WERI-Rb-1 (cell line): ENCODE measurements at places on chromosomes 12 and 14.

- no peak for DNase-seq
These were observed 22.2 kb downstream of the MANSC1 start for GRCh38 chr12:12327802-12328201.

DNA sequence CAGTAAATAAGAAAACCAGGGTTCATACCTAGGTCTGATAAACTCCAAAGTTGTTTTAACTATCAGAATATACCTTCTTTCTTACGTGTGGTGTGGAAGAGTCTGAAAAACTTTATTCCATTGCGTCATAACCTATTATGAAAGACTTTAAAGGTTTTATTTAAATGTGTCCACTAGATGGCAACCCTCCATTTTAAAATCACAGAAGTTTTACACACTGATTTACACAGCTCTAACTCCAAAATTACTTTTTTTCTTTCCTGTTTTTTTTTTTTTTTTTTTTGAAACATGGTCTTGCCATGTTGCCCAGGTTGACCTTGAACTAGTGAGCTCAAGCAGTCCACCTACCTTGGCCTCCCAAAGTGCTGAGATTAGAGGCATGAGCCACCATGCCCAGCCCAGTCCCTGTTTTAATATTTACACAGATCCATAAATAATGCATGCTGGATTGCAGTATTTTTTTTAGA lies 17.3 kb upstream of the TMPRSS12 start:
- no peak for DNase-seq

DNA sequence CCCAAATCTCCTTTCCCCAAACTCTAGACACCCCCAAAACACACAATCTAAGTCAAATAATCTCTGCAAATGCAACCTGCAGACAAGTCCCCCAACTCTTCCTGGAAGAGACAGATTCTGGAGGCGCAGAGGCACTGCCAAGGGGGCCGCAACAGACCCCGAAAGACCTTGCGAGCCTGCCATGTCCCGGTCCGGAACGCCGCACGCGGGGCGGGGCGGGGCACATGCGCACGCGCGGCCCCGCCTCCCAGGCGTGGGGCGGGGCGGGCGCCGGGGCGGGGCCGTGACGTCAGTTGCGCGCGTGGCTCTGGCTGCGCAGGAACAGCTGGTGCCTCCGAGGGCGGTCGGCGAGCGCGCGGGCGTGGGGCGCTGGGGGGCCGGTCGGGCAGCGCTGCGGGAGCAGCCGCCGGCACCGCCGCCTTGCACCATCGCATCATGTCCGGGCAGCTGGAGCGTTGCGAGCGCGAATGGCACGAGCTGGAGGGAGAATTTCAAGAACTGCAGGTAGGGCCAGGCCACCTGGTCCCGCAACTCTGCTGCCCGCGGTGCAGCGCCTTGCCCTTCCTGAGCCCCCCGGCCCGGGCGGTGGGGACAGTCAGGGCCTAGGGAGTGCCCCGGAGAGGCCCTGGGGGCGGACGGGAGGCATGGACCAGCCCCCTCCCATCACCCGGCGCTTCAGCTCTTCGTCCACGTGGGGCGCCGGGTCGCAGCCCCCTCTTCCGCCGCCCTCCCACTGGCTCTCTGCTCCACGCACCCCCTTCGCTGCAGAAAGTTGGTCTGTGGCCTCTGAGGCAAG lies at the start of gene TMEM120B:
TSS of gene TMEM120B (plus strand) at position 292 of the 796 bp plus-strand sequence. CDS start at position 436, 144 bp downstream.
- DNase-seq = peak; percentile 83

GRCh38 chr14:89576145-89576927 lies 159.3 kb upstream of the FOXN3 start:
- DNase-seq = peak; percentile 45

DNA sequence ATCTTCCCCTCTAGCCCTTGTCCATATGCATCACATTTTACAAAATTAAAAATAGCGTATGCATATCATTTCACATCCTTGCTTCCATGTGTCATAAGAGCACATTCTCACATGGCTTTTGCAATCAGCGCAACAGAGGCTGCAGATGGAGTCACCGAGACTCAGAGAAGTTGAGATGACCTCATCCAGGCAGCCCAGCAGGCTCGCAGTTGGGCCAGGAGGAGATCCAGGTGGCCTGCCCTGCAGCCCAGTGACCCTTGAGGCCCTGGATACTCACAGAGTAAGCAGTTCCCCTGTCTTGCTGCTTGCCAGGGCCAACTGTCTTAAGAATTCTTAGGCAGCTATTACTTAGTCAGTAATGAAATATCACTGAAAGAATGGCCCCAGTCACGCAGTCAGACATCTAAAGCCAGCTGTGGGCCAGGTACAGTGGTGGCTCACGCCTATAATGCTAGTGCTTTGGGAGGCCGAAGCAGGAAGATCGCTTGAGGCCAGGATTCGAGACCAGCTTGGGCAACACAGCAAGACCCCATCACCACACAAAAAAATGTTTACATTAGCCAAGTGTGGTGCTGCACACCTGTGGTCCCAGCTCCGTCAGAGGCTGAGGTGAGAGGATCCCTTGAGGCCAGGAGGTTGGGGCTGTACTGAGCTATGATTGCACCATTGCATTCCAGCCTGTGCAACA lies 9.1 kb downstream of the CAMKK2 start:
- DNase-seq = peak; percentile 45

DNA sequence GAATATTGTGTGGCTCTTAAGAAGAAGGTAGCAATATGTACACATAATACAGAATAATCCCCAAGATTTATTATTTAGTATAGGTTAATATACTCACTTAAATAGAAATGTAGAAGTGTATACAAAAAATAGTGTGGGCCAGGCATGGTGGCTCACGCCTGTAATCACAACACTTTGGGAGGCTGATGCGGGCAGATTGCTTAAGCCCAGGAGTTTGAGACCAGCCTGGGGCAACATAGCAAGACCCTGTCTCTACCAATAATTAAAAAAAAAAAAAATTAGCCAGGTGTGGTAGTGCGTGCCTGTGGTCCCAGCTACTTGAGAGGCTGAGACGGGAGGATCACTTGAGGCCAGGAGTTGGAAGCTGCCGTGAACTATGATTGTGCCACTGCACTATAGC lies 15.3 kb upstream of the HVCN1 start:
- no peak for DNase-seq

DNA sequence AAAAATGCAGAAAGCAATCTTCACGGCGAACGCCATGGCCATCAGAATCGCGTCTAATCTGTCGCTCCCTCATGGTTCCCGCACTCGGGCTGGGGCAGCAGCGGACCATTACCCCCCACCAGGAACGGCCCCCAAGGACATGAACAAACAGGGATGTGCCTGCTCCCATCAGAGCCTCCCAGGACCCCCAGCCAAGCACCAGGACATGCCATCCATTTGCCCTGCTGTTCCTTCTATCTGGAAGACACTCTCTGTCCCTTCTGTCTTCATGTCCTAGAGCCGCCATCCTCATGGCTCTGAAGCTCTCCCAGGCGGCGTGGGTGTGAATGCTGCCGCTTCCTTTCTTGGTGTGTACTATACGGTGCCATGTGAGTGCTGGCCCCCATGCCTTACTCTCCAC lies 371.8 kb downstream of the BCL11B start:
- DNase-seq = no peak

GRCh38 chr12:67161322-67161918 lies 107.7 kb upstream of the CAND1 start:
- peak; percentile 49 for DNase-seq

- DNase-seq = no peak
These were observed 92.5 kb downstream of the BBS10 start for GRCh38 chr12:76255692-76256091.

GRCh38 chr12:131332224-131332623 lies 378.5 kb downstream of the ADGRD1 start:
- DNase-seq = no peak

DNA sequence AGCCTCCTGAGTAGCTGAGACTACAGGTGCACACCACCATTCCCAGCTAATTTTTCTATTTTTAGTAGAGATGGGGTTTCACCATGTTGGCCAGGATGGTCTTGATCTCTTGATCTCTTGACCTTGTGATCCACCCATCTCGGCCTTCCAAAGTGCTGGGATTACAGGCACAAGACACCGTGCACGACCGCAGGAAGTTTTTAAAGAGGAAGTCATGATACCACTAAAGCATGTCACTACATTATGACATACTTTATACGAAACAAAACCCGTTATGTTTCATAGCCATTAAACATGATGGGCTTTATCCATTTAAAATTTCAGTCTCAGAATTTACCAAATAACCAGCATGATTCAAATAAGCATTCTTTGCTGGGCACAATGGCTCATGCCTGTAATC lies 83.8 kb upstream of the DUSP6 start:
- no peak for DNase-seq

GRCh38 chr12:6198556-6198955 lies 1.6 kb upstream of the CD9 start:
- no peak for DNase-seq

DNA sequence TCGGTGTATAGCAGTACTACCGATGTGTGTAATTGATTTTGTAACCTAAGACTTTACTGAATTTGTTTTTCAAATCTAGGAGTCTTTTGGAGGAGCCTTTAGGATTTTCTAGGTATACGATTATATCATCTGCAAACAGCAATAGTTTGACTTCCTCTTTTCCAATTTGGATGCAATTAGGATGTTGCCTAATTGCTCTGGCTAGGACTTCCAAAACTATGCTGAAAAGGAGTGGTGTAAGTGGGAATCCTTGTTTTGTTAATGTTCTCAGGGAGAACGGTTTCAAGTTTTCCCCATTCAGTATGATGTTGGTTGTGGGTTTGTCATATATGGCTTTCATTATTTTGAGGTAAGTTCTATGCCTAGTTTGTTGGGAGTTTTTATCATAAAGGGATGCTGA lies 171.6 kb upstream of the PDE3A start:
- no peak for DNase-seq

GRCh38 chr12:34142430-34142829 lies 120.1 kb downstream of the ALG10 start:
- no peak for DNase-seq

DNA sequence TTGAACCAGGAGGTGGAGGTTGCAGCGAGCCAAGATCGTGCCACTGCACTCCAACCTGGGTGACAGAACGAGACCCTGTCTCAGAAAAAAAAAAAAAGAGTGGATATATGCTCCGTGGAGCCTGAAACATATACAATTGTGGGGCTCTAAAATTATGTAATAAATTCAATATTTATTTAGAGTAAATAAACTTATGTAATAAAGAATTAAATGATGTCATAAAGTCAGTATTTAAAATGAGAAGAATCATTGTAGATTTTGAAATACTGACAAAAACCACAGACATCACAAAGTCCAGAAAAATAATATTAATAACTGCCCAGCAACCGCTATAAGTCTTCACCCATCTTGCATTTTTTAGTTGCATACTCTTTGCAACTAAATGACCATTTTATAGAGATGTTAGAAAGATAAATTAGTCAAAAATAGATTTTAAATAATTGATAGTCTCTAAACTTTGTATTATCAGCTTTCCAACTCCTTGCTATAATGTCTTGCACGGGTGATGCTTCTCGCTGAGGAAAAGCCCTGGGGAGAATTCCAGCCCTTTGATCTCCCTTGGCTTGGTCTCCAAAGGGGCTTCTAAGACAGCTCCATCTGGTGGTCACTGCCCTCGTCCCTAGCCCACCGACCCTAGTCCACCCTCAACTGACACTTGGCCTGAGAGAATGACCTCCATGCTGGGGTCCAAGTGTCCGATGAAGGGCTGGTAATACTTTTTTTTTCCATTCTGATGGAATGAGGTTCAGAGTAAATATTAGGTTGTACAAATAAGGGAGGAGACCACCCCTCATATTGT lies 7.9 kb upstream of the TMBIM6 start:
- DNase-seq = no peak

DNA sequence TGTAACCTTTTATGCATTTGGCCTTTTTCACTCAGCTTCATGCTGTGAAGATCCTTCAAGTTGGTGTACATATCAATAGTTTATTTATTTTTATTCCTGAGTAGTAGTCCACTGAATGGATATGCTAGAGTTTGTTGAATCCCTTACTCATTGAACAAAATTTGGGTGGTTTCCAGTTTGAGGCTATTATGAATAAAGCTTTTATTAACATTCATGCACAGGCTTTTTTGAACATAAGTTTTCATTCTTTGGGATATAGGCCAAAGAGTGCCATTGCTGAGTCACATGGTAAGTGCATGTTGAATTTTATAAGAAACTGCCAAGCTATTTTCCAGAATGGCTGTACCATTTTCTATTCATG lies 59.5 kb upstream of the CAPRIN2 start:
- no peak for DNase-seq

DNA sequence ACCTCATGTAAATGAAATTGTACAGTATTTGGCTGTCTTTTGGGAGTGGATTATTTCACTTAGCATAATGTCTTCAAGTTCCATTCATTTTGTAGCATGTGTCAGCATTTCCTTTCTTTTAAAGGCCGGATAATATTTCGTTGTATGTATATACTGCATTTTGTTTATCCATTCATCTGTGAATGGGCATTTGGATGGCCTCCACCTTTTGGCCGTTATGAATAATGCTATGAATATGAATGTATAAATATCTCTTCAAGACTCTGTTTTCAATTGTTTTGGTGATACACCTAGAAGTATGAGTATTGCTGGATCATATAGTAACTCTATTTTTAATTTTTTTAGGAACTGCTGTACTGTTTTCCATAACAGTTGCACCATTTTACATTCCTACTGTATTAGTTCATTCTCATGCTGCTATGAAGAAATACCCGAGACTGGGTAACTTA lies 164.9 kb downstream of the DYRK2 start:
- DNase-seq = no peak

GRCh38 chr12:57173089-57173488 lies 25.7 kb upstream of the LRP1-AS start:
- peak; percentile 69 for DNase-seq

- DNase-seq = no peak
These were observed 45.3 kb downstream of the BCL11B start for GRCh38 chr14:99226687-99227086.

GRCh38 chr14:105088812-105089745 lies 23.8 kb upstream of the GPR132 start:
- DNase-seq = no peak

DNA sequence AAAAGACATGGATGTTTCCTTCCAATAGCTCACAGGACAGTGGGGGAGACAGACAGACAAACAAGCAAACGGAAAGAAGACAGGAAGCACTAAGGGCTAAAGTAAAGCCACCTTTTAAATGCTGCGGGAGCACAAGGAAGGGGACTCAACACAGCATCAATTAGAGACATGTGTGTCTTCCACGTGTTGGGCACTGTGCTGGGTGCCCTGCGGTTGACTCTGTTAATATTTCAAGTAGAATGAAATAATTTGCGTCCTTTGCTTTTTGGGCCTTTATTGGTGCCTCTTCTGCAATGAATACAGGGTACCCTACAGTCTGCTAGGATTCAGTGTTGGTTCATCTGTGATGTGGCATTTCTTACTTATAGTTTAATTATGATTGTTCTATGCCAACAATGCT lies 90.9 kb upstream of the CPM start:
- no peak for DNase-seq

DNA sequence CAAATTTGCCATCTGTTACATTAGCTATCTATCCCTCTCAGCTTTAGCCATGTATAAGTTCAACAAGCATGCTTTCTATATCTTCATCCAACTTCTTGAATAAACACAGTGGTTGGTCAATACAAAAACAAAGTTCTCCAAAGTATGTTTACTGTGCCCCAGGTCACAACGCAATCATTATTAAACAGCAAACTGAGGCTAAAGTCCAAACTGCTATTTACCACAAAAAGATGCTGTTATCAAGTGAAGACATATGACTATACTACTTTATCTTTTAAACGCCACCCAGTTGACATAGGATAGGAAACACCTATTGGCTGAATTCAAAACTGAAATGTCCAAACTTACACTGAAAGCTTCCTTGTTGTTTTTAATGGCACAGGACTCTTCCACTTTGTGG lies 11.7 kb downstream of the ZCCHC8 start:
- DNase-seq = no peak

- DNase-seq = no peak
These were observed 219.2 kb downstream of the PDZRN4 start for GRCh38 chr12:41407232-41407799.

- DNase-seq = no peak
These were observed 64.3 kb upstream of the C14orf180 start for GRCh38 chr14:104515059-104515810.
